ENCODE measurements at places on chromosomes 16 and 17.

DNA sequence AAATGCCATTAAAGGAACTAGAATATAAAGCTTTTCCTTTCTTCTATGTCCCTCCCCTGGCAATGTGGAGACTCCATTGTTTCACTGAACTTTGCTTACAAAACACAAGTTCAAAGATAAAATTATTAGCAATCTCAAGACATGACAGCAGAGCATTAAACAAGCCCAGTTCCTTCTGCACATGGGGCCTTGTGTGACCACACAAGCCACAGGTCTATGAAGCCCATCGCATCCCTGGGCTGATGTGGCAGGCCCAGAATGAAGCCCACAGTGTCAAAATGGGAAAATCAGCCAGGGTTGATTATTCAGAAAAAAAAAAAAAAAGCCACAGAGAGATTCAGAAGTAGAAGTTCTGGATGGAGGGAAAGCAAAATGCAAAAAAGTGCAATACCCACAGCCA is 12.9 kb upstream of the SLC39A11 start:
- DNase-seq: no peak

GRCh38 chr17:17836818-17837379 is at the start of gene SREBF1:
SREBF1 (minus strand) TSS chr17:17836986; CDS start chr17:17836817, 169 bp downstream.
- DNase-seq: peak; percentile 79

- DNase-seq: no peak
Observed at GRCh38 chr17:61002316-61002736, 324.7 kb downstream of the BCAS3 start.

DNA sequence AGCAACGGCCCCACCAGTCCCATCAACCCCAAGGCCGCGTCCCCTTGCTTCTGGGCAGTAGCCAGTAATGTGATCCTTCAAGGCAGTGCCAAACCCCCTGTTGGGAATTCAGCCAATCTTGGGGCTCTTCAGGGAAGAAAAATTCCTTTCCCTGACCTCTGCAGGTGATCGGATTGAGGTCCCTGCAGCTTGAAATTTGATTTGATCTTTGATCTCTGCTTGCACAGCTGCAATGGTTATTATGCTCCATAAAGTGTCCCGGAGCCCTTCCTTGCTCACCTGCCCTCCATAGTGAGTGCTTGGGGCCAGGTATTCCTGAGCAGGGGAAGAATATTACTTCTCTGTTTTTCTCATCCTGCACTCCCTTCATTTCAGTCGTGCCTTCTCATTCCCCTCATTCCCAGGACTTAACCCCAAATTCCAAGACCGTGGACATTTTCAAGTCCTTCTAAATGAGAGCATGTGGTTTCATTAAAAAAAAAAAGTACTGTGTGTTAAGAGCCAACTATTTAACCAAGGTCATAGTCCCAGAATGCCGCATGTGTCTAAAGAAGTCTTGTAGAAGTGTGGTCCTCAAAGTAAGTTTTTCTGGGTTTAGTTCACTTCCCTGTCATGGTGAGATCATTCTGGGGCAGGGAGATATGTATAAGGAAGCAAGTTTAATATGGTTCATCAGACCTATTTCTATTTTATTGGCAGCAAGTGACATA is 56.3 kb downstream of the SOX9 start:
- DNase-seq: no peak

GRCh38 chr17:41367426-41368075 is 2.1 kb downstream of the KRT33B start:
- DNase-seq: no peak
